ENCODE measurements at places on chromosomes 1 and 21. TPM values are rescaled to one million over a fixed set of nuclear protein-coding genes. Genes with fewer than 3 reads are reported as not detected.

SELL gene
- 12.1 TPM for total RNA-seq

- no peak for DNase-seq
Measured at GRCh38 chr1:99705385-99705784, 59.5 kb downstream of the PALMD start.

- no peak for DNase-seq
Measured at GRCh38 chr1:195336812-195337211, 1271.4 kb downstream of the KCNT2 start.

ATG4C gene
- 9.1 TPM for total RNA-seq

CDCA8 gene
- total RNA-seq, result 33.2 TPM

- DNase-seq, result no peak
Measured at GRCh38 chr1:31423418-31423947, 10.5 kb downstream of the SERINC2 start.

DNA sequence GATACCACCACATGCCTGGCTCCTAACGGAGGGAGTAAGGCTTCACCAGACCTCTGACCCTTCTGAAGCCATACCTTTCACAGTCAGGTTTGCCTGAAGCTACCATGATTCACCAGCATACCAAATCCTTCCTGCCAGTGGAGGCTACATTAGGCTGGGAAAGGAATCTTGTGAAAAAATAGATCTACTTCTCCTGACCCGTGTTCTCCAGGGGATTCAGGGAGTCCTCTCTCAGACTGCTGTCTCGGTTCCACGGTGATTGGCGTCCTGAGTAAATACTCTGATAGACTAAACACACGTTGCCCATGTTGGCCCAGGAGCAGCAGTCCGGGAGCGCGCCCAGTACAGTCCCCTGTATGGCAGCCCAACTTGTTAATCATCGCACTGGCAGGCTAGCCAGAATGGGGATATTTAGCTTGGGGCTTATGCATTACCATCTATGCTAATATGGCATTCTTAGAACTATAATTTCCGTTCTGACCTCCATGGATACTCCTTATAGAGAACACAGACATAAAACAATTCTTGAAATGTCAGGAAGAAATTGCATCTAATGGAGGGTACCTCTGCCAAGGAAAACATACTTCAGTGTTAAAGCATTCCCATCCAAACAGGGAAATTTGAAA lies 173.2 kb downstream of the ROR1 start:
- DNase-seq, result no peak

DNA sequence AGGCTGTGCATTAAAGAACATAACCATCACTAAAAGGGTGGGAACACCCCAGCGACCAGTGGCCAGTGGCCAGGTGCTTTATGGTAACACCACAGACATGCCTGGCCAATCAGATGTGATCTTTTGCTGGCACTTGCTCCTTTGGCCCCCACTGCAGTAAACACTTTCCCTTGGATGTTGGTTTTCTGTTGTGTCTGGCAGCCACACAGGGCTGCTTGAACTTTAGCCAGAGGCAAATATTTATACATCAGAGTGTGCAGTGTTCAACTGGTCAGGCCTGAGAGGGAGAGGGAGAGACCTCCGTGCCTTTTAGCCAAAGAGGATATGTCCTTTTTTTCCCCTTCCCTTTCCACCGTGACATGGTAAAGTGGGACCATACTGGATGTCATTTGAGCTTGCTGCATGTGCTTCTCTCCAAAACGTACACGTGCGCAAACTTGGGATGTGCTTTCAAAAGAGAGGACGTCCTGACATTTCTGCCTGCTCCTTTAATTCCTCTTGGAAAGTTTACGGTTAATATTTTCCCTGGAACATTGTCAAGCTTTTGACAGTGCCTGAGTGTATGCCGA lies 101.2 kb downstream of the NFIA start:
- no peak for DNase-seq

- DNase-seq, result no peak
Measured at GRCh38 chr1:22292011-22292788, 149.3 kb upstream of the WNT4 start.

DNA sequence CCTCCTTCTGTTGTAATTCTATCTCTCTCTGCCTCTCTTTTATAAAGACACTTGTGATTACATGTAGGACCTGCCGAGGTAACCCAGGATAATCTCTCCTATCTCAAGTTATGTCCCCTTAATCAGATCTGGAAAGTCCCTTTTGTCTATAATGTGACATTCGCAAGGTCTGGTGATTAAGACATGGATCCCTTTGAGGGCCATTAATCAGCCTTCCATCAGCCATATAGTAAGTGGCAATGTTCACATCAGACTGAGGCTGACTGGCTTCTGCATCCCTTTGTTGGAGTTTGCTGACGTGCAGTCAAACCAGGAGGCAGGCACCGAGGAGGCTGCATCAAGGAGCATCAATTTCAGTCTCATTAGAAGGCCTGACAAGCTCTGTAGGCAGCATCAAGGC lies 209.6 kb downstream of the BACH1 start:
- DNase-seq, result no peak

GRCh38 chr21:43726686-43727518 lies 8.0 kb downstream of the PDXK start:
- peak; percentile 28 for DNase-seq

DNA sequence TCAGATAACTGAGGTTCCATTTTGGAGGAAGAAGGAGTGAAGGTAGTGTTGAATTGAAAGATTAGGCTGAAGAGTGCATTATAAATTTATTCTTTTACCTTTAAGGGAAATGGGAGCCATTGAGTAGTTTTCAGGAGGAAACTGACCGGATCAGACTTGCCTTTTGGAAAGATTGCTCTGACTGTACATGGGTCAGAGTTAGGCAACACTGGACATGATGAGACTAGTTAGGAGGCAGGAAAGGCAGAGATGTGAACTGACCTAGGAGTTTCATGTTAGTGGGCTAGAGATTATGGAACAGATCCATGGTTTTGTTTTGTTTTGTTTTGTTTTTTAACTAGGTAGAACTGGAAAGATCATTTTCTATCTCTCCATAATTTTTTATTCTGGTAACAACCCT lies 78.2 kb downstream of the SNX7 start:
- DNase-seq, result no peak

RGS16 gene
- total RNA-seq, result 1.2 TPM

- no peak for DNase-seq
Measured at GRCh38 chr1:121443001-121443540, 258.3 kb downstream of the SRGAP2C start.

DNA sequence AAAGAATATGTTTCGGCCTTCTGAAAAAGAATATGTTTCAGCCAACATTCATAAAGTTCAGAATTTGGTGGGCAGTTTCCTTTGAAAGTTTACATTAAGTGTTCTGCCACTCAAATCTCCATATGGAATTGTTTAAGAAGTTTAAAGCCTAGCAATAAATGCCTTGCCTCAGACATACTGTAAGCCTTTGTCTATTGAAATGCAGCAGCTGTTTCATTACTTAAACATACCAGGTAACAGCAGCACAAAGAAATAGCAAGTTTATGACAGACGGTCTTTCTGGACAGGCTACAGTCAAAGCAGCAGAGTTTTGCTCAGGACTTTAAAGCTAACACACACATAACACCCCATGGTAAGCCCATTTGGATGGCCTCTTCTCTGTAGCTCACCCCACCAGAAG lies 38.5 kb upstream of the C1orf105 start:
- DNase-seq, result no peak

TRIM45 gene
- total RNA-seq, result 4.3 TPM

Measured in Calu3 (cell line).